Right ventricle myocardium superior (tissue), 1 donor: ENCODE measurements at places on chromosomes 2 and 18. TPM values are rescaled to one million over a fixed set of nuclear protein-coding genes. Genes with fewer than 3 reads are reported as not detected.

DNA sequence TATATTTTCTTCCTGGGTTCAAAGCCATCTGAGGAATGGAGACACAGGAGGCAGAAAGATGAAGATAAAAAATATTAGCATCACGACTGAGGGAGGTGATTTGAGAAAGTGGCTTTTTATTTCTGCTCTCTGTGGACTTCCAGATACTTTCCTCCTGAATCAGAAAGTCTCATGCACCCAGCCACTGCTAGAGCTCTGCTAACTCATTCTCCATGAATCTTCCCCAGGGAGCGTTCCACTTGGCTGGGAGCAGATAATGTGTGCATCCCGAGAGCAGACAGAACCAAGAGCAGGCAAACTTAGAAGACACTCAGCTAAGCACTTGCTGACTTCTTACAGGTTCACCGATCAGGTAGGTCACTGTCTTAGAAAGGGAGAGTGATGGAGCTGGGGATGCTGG lies 264.1 kb upstream of the THUMPD2 start:
- DNase-seq = no peak

DNA sequence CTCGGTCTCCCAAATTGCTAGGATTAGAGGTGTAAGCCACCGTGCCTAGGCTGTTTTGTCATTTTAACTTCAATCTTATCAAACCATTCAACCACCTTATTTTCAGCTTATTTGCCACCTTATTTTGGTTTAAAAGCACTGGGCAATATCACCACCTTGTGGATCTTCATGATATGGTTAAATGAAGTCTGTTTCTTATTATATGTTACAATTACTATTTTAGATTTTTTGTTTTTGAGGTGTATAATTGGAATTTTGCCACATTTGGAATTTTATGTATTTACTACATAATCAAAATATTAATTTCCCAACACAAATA lies 43.8 kb upstream of the SCN9A start:
- DNase-seq = no peak

GRCh38 chr2:229363185-229363814 lies 92.2 kb upstream of the PID1 start:
- DNase-seq = no peak

GRCh38 chr2:102238039-102238756 lies 51.4 kb downstream of the IL1RL2 start:
- DNase-seq = no peak

GRCh38 chr2:200962811-200963123 lies 693 bp downstream of the ORC2 start:
- DNase-seq = no peak

DNA sequence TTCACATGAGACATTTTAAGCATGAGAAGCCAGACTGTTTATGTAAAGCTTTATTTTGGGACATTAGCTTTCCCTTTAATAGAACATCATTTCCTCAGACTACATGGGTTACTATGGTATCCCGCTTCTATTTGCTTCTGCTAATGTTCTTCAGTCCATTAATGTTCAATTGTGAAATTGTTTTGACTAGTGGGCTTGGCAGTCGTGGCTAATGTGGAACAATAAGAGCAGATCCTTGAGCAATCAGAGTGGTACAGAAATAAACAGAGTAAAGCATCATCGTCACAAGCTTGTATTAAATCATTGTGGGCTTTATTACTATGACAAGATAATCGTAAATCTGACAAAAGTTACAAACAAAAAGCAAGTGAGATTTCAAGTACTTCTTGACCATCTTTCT lies 60.2 kb downstream of the PDE1A start:
- no peak for DNase-seq

DNA sequence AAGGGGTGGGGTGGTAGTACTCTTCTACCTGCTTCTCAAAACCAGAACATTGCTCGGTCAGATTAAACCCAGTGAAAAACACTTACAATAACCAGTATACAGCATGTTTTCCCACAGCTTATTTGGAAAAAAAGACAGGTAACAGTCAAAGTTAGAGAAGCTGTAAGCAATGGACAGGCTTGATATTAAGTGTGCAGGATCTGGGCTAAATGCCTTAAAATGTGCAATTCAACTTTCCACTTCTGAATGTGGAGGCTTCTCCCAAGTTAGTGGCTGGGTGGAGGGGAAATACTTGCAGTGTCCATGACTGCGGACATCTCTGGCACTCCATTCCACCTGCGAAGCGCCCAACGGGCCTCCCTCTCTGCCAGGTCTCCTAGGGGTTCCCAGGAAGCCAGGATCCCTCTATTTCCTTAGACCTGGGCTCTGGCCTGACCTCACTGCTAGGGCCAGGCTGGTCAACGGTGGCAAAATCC lies 5.3 kb downstream of the ZEB2 start:
- peak; percentile 52 for DNase-seq

DNA sequence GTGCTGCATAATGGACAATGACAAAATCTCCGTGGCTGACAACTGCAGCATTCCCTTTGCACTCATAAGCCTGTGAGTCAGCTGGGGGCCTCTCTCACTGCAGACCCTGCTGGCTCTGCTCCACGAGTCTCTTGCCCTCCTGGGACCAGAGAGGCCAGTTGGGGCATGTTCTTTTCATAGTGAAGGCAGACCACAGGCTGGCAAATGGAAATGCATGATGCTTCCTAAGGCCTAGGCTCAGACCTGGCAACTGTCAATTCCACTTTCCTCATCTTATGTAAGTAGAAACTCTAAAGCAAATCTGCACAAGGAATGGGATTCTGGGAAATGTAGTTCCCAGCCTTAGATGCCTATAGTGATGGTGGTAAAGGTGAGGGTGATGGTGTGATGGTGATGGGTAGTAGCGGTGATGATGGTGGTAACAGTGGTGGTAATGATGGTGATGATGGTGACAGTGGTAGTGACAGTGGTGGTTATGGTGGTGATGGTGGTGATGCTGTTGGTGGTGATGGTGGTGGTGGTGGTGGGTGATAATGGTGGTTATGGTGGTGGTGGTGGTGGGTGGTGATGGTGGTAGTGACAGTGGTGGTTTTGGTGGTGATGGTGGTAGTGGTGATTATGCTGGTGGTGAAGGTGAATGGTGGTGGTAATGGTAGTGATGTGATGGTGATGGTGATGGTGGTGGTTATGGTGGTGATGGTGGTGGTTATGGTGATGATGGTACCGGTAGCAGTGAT lies 185.8 kb upstream of the ARL4C start:
- no peak for DNase-seq

DNA sequence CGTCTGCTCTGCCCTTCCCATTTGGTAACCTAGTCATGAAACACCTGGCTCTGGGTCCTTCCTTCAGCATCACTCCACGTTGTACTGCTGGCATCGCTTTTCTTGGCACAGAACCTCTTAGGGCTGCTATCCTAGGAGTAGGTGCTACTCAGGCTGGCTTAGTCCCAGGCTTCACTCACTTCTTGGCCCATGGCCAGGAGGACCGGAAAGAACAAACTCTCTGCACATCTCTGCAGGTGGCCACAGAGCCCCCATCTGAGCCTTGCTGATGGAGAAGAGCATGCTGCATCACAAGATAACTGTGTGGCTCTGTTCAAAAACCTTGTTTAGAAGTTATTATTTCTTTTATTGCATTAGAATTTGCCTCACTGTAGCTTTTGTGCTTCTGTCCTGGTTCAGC lies 447.2 kb upstream of the TNP1 start:
- no peak for DNase-seq

DNA sequence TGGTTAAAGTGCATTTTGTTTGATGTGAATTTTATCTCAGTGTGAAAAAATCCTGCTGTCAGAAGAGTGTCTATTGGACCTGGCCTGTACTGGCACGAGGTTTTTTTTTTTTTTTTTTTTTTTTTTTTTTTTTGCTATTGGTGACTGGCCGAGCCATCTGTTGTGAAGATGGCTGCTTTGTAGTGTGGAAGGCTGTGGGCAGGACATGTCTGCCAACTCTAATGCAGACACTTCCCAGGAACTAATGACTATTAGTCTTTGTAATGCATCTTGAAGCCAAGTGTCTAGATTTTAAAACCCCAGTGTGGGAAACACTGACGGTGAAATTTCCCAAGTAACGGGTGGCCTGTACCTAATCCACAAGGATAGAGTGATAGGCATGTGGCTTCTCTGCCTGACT lies 34.3 kb downstream of the ZAP70 start:
- no peak for DNase-seq

- no peak for DNase-seq
These were observed 34.9 kb downstream of the OSBPL1A start for GRCh38 chr18:24362757-24363156.

GRCh38 chr18:47944972-47945852 lies 14.8 kb upstream of the SMAD2 start:
- DNase-seq = no peak

DNA sequence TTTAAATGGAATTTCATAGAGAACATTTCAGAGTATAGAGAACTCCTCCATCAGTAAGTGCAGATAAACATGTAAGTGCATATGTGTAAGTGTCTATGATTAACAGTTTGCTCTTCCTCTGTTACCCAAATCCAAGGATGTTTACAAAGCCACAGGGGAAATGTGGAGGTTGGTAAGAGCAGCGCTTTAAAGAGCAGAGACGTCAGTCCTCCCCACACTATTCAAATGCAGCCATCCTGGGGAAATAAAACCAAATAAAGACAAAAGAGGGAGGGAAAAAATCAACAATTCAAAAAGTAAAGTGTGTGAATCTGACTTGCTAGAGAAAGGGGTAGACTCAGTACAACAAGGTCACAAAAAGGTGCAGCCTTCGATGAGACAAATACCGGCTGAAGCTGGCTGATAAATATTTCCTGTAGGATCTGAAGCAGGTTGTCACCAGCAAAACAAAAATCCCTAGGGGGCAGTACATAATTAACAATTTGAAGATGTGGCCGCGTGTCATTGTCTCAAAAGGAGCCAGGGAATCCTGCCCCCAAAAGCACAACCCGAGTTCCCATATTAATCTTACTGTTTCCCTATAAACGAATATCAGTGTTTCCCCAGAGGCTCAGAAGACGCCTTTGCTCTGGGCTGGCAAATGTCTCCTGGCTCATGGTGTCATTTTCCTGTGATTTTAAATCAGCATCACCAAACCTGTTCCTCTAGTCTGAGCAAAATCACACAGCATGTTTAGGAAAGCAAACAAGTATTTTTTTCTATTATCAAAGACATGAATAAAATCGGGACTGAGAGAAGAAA lies 216.5 kb downstream of the CDCA7 start:
- no peak for DNase-seq

GRCh38 chr2:240579771-240580614 lies 6.5 kb upstream of the CAPN10 start:
- peak; percentile 74 for DNase-seq

GRCh38 chr2:47945046-47945781 lies 38.9 kb upstream of the FBXO11 start:
- no peak for DNase-seq

- DNase-seq = no peak
These were observed 68.0 kb downstream of the FAM124B start for GRCh38 chr2:224333726-224334482.

DNA sequence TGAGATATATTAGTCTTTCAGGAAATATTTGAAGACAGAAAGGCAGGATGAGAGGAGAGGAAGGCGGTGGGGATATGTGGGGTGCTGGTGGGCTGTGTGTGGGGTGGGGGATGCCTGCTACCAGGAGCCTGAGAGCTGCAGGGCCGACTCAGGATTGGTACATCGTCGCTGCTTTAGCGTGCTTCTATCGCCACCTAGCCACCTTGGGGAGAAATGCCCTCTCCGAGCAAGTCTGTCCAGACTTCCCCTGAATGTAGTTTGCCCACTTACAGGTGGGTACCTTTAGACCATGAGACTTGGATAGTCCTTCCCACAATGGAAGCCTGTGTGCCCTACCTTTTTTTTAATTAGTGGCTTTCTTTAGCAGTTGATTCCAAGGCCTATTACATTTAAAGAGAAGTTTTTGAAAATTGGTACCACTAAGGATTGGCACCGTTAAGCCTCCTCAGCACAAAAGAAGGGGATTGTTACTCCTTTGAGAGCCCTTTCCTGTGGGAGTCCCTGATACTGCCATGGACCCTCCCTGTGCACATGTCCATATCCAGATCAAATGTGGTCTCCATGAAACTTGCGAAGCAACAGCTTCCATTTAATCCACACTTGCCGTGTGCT lies 114.1 kb upstream of the NDUFV2 start:
- peak; percentile 56 for DNase-seq

DNA sequence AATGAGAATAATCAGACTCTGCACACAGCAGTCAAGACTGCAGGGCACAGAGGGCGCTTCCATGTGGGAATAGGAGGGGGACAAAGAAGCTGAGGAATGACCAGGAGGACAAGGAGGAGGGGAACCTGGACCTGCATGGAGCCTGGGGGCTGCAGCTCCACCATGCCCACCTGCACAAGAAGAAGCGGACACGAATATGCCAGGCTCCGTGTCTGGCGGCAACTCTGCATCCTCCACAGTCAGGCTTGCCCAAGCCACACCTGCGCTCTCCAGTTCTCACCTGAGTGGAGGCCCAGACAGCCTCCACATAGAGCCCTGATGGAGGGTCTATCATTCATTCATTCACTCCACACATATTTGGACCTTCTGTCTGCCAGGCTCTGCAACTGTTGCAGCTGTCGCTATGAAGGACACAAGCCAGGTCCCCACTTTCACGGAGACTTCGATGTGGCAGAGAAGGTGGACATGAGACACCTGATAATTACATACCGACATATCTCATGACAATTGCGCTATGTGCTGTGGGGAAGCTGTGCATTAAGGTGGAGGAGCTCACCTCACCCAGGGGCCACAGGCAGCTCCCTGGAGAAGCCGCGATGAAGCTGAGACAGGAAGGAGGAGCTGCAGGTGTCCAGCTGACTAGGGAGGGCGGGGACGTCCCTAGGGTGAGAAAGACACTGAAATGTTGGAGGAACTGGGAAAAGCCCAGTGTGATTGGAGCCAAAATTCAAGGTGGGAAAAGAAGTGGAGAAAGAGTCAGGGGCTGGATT lies 159.2 kb downstream of the INHBB start:
- DNase-seq = no peak

GRCh38 chr2:120403676-120404075 lies 57.7 kb downstream of the INHBB start:
- DNase-seq = no peak

- no peak for DNase-seq
These were observed 329.2 kb downstream of the GULP1 start for GRCh38 chr2:188620916-188621315.

- no peak for DNase-seq
These were observed 108.4 kb downstream of the ALMS1 start for GRCh38 chr2:73494031-73494430.

THOC1 gene
- 10.4 TPM for total RNA-seq

MAPRE3 gene
- total RNA-seq = 57.9 TPM

OTX1 gene
- not detected for total RNA-seq

FTCDNL1 gene
- total RNA-seq = 3.3 TPM

POU3F3 gene
- not detected for total RNA-seq

UPP2 gene
- total RNA-seq = not detected

NBEAL1 gene
- total RNA-seq = 16.2 TPM

HNMT gene
- total RNA-seq = 12.7 TPM

RGPD3 gene
- 0.08 TPM for total RNA-seq

DNAJC27 gene
- 8.5 TPM for total RNA-seq
